ENCODE measurements at places on chromosomes 4 and X. TPM values are rescaled to one million over a fixed set of nuclear protein-coding genes. Genes with fewer than 3 reads are reported as not detected.

- no peak for DNase-seq
These were observed 1.6 kb upstream of the RBM46 start for GRCh38 chr4:154779362-154779947.

DNA sequence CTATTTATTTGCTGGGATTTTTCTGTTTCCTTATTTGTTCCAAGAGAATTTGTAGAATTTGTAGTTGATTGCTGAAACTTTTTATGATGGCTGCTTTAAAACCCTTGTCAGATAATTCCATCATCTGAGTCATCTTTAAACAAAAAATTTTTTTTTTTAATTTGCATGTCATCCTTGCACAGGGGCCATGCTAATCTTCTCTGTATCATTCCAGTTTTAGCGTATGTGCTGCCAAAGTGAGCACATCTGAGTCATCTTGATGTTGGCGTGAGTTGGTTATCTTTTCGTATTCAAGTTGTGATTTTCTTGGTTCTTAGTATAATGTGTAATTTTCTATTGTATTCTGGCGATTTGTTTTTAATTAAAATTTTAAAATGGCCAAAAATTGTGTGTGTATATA lies 18.7 kb upstream of the ZNF157 start:
- DNase-seq = no peak

GRCh38 chr4:158299459-158300007 lies 89.2 kb downstream of the TMEM144 start:
- DNase-seq = peak; percentile 29

- DNase-seq = no peak
These were observed 49.0 kb downstream of the PRDM5 start for GRCh38 chr4:120873554-120873953.

DNA sequence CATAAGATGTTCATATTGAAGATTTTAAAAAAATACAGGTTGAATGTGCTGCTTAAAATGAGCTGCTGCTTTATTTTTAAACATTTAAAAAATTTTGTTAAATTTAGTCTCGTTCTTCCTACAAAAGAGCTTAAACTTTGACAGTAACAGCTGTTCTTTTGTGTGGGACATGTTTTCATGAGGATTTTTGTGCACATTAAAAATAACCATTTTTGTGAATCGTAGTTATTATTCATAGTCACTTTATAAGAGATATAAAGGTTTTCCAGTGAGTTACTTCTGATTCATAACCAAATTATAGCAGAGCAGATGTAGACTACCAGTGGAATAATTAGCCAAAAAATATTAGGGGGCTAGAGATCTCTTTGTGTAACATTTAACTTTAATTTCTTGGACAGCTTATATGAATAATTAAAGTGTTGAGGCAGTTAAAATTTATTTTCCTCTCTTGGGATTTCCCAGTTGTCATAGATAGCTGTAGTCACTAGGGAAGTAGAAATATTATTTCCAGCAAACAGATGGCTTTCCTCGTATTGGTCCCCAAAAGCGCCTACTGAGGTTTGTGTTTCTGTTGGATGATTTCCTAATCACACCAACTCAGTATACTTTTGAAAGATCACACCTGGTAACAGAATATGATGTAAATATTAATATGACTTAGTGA lies 24.2 kb downstream of the RBPJ start:
- DNase-seq = no peak

DNA sequence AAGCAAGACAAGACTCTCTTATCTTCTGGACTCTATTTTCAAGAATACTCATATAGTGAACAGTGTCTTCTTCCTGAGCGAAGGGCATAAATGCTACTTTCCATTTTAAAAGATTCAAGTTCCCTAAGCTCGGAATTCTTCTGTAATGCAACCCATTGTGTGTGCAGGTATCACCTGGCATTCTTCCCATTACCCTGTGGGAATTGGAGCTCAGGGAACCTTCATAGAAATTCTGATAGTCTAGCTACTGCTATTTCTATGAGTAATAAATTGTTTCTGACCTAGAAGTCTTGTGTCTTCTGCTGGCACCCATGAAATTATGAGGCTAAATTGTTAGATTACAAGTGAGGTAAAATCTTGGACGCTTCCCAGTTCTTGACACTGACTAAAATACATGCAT lies 324.1 kb upstream of the DIPK2B start:
- no peak for DNase-seq

DCAF4L1 gene
- 0.09 TPM for polyA plus RNA-seq

CXCL3 gene
- polyA plus RNA-seq = 2.2 TPM
